Muscle of leg (tissue), 16 donors: ENCODE measurements at places on chromosomes 5 and 9. TPM values are rescaled to one million over a fixed set of nuclear protein-coding genes. Genes with fewer than 3 reads are reported as not detected.
A peak's percentile ranks its signal among the peaks of the same experiment; 100 is the strongest.

- DNase-seq: no peak
These were observed 20.3 kb downstream of the WHRN start for GRCh38 chr9:114484854-114485443.

- DNase-seq: no peak
These were observed 59.4 kb downstream of the ROR2 start for GRCh38 chr9:91890662-91891061.

GRCh38 chr9:18720691-18721090 is 246.7 kb downstream of the ADAMTSL1 start:
- no peak for DNase-seq

- no peak for DNase-seq
These were observed 355.1 kb upstream of the RFX3 start for GRCh38 chr9:3880851-3881250.

DNA sequence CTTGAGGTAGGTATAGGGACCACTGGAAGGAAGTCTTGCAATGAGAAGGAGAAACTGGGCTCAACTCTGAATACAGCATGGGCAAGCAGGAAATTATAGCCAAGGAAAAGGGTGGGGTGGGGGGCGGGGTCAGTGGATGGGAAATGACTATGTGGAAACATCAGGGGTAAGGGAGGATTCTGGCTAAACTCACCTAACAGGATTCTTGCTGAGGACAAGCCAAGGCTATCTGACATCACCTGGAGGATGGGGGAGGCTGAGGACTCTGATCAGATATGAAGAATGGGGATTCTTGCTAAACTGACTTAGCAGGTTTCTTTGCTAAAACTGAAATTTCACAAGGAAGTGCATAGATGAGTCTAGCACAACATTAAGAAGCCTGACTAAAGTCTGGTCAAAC is 40.8 kb downstream of the CTSL start:
- DNase-seq: no peak

- DNase-seq: no peak
These were observed 459.4 kb upstream of the CDH6 start for GRCh38 chr5:30734118-30734517.

DNA sequence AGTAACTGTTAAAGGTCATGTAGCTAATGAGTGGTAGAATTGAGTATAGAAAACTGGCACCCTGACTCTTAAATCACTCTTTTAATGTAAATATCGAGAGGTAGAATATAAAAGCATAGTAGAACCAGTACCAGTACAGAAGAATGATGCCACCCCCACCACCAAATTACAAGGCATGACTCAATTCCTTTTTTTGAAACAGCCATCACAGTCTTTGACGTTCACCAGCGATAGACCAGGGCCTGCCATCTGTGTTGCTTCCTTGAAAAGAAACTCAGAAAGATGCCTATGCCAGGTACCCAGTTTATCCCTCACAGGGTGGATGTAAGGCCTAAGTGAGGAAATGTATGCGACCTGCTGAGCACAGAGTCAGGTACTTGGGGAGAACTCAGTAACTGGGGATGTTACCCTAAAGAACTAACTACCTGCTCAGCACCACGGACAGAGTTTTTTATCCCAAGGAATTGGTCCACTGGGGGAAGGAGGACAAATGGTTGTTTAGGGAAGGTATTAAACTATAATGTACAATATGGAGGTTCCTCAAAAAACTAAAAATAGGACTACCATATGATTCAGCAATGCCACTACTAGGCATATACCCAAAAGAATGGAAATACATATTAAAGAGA is 116.5 kb downstream of the BRINP1 start:
- no peak for DNase-seq

DNA sequence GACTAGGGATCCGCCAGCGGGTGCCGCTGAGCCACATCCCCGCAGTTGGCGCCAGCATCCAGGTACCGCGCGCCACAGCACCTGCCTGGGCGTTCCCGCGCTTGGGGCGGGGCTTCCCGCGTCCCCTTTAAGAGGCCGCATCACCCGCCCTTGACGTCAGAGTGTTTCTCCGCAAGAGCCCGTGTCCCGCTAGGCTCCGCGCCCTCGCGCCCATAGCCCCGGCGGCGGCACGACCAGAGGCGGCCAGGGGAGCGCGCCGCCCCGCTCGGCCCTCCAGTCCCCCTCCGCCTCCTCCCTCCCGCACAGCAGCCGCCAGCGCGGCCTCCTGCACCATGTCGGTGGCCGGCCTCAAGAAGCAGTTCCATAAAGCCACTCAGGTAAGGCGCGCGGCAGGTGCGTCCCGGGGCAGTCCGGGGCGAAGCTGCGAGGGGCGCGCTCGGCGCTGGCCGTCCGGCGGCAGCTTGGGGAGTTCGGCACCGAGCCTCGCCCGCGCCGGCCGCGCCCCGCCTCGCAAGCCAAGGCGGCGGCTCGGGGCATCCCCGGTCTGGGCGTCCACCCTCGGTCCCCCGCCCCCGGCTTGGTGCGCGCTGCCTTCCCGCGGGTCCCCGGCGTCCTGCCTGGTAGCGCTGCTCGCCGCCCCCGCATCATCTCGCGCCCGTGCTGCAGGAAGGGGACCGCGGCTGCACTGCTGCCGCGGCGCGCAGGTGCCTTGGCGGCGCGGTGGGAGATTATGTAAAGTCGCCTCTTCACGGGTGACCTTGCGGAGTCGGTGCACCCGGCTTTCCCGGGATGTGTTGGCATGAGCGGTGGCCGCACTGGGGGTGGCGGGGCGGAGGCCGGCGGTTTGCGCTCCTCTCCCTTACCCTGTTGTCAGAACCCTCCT is at the start of gene SH3GL2:
Gene SH3GL2, plus strand, starts transcription at position 156 of the 883 bp plus-strand sequence.
- peak; percentile 25 for DNase-seq

GRCh38 chr5:142826741-142827492 is 56.7 kb downstream of the ARHGAP26 start:
- DNase-seq: no peak

DNA sequence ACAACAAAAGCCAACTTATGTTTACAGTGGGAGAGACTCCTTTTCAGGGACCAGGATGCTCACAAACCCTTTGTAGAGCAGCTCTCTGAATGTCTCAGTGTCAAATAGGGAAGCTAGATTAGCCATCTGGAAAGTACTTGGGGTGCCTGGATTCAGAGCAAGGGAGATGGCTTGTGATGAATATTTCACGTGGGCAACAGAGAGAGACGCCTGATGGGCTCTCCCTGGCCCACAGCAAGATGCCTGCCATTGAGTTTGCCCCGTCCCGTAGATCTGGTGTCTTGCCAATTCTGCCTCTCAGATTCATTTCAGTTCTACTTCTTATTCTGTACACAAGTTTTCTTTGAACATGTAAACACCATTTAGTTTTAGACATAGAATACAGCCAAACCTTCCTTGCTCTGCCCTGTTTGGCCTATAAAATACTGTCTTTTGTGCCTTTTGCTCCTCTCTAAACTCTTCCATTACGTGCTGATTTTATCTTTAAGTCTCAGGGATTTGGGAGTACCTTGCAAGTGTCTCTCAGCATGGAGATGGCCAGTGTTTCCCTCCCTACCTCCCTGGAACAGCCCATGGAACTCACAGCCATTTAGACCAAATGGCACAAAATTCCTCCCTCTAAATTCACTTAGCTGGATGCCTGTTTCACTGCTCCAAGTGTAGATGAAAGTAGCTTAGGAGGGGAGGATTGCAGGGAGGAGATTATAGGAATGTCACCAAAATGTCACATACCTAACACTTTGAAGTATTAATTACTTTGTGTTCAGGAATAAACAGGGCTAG is 234.3 kb downstream of the SAXO1 start:
- no peak for DNase-seq

DNA sequence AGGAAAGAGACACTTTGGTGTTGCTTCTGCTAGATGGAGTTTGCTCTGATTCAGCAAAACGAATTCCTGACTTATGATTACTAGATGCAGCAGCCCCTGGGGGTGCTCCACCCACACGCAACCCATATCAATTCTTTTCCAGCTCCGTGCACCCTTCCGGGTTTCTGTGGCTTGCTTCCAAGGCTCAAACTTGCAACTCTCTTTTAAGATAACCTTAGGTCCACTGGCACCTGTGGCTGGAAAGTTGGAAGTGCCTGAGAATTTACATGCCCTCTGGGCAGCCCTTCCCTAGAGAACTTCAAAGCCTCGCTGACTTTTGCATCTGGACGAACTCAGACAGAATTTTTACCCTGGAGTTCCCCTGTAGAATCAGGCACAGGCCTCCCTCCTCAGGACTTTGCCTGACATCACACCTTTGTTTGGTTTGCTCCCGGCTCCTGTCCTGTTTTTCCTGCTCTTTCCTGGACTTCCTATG is 224.9 kb downstream of the SNX18 start:
- no peak for DNase-seq

- no peak for DNase-seq
These were observed 84.9 kb downstream of the KLHL3 start for GRCh38 chr5:137651022-137651421.

GRCh38 chr9:18421391-18421790 is 52.6 kb upstream of the ADAMTSL1 start:
- DNase-seq: no peak

GRCh38 chr9:127181595-127182190 is 59.3 kb upstream of the ANGPTL2 start:
- no peak for DNase-seq

DNA sequence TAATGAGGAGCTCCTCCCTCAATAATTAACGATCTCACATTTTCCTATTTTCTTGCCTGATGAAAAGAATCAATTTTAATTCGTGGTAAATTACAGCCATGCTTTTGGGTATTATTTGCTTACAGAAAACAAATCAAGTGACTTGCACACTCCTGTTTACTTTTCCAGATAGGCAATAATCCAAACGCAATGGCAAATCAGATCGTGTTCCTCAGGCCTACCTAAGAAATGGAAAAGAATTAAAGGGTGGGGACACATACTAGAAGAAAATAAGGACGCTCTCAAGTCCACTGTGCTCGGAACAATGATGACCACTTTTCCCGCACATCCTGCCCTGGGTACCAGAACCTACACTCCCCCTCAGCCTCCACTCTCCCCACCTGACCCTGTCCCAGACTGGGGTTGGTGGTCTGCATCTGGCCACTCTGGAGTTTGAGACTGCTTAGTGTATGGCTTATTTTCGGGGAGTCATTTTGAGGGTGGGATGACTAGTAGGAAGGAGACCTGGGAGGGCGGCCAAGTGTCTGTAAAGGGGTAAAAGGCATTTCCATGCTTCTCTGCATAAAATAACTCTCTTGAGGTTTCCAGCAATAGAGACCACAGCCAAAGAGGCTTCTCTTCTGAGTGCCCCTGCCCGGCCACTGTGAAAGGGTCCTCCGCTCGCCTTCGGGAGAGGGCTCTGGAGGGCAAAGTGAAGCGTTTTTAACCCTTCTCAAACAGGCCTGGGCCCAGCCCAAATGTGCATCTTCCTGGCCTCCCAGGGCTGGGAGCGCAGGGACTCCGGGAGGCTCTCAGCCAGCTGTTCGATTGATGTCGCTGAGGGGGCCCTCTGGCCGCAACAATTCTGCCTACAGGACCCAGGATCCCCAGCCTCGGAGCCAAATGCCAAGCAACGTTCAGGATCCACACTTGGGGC is 4.5 kb upstream of the OTP start:
- DNase-seq: no peak

DNA sequence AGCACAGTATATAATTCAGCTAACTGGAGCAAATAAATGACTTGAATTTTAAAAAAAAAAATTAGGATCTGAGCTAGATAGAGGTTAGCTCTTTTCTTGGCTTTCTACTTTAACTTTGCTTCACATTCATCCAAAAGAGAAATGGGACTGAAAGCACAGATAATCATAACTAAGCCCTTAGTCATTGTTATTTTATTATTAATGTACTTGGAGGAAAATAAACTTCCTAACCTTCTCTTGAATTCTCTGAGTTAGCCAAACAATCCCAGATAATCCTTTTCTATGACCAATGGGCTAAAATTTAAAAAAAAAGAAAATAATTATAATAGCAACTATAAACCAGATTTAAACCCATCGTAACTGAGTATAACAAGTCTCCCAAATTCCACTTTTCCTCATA is 57.6 kb upstream of the RASA1 start:
- no peak for DNase-seq

DNA sequence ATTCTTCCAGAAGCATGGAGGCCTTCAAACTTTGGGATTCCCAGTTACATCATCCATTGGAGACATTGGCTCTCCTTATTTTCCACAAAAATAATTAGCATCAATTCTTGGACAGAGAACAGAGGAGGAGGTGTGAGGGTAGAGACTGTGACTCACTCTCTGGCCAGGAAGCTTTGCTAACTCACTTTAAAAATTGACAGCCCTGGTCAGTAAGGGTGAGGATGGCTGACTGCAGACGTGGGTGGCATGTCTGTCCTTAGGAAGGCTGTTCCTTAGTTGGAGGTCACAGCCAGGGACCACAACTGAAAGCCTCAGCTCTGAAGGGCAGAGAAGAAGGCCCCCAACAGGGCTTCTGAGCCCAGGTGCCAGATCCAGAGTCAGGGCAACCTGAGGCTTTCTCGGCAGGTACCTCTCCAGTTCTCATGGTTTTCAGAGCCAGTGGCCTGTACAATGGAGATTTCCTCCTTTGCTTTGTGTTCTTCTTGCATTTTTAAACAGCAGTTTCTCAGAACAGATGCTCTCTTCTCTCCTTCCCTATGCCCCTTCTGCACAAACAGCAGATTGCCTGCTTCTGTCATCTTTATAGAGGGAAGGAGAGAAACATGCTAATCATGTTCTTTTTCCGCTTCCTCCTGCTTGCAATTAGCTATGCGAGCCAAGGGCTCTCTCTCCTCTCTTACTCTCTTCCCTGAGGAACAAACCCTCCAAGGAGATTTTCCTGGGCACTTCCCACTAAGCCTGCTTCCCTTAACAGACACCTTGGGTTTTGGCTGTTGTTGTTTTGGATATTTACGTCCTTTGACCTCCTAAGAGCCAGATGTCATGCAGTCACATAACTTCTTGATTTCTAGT is 92.5 kb upstream of the ZNF366 start:
- no peak for DNase-seq

DNA sequence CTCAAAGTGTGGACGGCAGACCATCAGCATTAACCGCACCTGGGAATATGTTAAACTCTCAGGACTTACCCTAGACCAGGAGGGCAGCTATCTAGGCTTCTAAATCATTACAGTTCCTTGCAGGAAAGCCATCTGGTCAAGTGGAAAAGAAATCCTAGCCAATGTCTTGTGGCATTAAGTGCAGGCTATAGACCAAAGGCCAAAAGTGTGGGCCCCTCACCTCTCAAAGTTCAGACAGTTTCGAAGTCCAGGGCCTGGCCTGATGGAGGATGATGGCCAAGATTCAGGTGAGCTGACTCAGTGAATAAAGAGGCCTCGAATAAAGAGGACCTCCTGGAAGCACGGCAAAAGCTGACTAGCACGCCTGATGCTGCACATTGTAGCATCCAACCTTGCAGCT is 24.0 kb upstream of the PTPN3 start:
- no peak for DNase-seq

- DNase-seq: no peak
These were observed 35.6 kb downstream of the NTRK2 start for GRCh38 chr9:84705128-84705527.

C5 gene
- polyA plus RNA-seq: 7.6 TPM

CA9 gene
- polyA plus RNA-seq: 0.68 TPM

NKD2 gene
- 2.1 TPM for polyA plus RNA-seq

CNTNAP3 gene
- polyA plus RNA-seq: 2.8 TPM

NUTM2G gene
- polyA plus RNA-seq: 0.70 TPM

PSMB7 gene
- 189 TPM for polyA plus RNA-seq

GABRP gene
- polyA plus RNA-seq: 0.63 TPM

IFNA13 gene
- polyA plus RNA-seq: not detected

FGF18 gene
- polyA plus RNA-seq: 16.5 TPM

COL23A1 gene
- polyA plus RNA-seq: 2.7 TPM

TRIM14 gene
- polyA plus RNA-seq: 0.82 TPM

CDC20B gene
- polyA plus RNA-seq: not detected
